ENCODE measurements at places on chromosomes 6 and 20.

- no peak for DNase-seq
Observed at GRCh38 chr6:22726966-22727365, 157.6 kb downstream of the HDGFL1 start.

DNA sequence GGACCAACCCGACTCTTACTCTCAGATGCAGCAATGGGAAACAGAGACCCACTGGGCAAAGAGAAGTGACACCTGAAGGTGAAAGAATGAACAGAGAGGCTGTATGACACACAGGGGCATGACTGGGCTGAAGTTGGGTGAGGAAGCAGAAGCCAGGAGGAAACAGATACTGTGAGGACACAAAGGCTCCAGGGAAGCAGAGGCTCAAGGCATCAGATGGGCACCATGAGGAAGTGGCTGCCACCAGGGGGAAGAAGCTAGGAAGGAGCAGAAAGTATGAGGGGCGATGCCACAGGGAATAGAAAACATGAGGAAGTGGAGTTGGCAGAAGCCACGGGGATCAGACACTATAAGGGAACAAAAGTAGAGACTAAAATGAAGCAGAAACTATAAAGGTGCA is 30.9 kb upstream of the OCSTAMP start:
- DNase-seq, result no peak

DNA sequence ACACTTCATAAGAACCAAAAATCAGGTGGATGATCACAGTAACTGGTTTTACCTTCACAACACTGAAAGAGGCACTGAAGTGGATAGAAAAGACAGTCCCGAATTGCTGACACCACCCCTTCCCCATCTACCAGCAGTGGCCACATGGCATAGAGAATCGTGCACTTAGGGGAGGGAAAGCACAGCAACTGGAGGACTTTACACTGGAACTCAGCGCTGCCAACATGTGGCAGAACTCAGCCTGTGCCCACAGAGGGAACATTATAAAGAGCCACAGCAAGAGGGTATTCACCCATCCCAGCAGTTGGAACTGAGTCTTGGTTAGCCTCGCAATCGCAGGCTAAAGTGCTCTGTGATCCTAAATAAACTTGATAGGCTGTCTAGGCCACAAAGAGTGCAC is 6.5 kb upstream of the KIAA1586 start:
- no peak for DNase-seq

DNA sequence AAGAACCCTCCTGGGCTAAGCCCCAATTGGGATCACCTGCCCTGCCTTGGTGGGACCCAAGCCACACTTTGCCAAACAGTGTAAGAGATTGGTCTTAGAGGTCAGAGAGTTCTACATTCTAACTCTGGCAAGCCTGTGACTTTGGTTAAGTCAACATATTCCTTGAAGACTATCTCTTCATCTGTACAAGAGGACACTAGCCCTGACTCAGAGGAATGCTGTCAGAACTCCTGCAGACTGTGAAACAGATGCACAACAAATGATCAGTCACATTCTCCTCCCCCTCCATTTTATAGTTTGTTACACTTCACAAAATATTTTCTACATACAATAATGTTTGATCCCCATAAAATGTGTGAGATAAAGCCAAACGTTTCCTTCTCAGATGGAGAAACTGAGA is 91.7 kb upstream of the EPB41L1 start:
- no peak for DNase-seq

- no peak for DNase-seq
Observed at GRCh38 chr6:125943528-125944433, 12.8 kb upstream of the HINT3 start.

DNA sequence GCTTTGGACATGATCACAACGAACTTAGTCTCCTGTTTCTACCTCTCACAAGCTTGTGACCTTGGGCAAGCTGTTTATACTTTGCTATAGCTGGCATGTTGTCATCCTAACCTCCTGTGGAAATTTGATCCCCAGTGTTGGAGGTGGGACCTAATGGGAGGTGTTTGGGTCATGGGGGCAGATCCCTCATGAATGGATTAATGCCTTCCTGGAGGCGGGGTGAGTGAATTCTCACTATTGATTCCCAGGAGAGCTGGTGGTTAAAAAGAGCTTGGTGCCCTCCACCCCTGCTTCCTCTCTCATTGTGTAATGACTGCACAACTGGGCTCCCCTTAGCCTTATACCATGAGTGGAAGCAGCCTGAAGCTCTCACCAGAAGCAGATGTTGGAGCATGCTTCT is 228.9 kb downstream of the HIVEP2 start:
- DNase-seq, result no peak

DNA sequence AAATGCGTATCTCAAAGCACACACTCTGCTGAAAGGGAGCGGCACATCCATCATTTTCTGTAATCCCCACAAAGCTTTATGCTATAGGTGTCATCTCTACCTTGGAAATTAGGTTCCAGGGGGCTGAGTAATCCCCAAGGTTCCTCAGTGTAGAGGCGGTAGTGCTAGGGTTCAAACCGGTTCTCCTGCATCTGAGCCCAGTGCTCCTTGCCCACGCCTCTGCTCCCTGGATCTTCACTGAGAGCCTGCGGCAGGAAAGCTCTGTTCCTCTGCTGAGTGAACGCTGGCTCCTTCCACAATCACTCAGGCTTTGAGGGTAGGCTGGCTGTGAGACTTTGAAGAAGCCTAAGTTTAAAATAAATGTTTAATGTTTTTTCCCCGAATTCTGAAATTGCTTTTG is 24.9 kb downstream of the SLC22A23 start:
- no peak for DNase-seq

DNA sequence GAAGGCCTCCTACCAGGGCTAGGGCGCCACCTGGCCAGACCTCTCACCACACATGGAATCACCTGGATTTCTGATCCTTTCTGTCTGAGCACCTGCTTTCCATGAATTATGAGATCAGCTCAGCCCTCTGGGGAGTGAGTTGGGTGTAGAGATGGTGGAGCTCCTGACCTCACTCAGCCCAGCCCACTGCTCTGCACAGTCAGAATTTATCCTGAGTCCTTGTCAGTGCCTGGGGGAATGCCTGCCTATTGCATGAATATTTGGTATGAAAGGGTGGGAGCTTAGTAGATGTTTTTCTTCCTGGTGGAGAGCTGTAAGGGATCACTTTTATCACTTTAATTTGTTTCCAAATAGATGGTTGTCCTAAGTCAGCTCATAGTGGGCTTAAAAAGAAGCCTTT is 47.5 kb downstream of the DTD1 start:
- no peak for DNase-seq

DNA sequence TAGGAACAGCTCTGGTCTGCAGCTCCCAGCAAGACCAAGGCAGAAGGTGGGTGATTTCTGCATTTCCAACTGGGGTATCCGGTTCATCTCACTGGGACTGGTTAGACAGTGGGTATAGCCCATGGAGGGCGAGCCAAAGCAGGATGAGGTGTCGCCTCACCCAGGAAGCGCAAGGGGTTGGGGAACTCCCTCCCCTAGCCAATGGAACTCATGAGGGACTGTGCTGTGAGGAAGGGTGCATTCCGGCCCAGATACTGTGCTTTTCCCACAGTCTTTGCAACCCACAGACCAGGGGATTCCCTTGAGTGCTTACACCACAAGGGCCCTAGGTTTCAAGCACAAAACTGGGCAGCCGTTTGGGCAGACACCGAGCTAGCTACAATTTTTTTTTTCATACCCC is 21.8 kb downstream of the HDDC2 start:
- DNase-seq, result no peak

- peak; percentile 75 for DNase-seq
Observed at GRCh38 chr20:32358883-32359632, 927 bp downstream of the ASXL1 start.

DNA sequence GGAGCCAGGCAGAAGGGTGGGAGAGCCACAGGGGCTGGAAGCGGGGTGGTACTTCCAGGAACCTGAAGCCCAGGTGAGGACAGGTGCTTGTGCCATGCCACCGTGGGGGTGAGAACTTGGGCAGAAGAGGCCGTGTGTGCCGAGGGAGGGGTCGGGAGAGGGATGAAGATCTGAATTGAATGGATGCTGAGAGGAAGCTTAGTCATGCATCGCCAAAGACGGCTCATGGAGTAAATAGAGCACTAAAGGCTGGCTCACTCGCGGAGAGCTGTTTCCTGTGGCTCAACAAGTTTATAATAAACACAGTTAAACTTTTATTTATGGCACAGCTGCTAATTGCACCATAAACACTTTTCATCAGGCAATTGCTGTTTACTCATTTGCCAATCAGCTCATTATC is 21.7 kb upstream of the MYT1 start:
- DNase-seq, result peak; percentile 40

DNA sequence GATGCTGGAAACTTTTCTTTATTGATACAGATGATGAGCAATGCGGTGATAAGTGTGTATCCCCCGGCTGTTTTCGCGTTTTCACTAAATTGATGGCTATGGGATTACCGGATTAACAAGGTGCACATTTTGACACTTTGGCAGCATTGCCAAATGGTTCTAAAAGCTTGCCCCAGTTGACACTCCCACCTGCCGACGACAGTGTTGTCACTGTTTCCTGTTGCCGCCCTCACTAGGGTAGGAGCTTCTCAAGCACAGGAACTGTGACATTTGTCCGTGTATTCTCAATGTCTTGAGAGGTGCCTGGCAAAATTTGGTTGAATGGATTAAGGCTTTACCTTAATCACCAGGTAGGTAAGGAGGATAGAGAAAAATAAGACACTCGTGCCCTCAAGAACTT is 9.8 kb upstream of the MAPK13 start:
- no peak for DNase-seq

- no peak for DNase-seq
Observed at GRCh38 chr6:39530201-39530759, 194.9 kb downstream of the KIF6 start.

DNA sequence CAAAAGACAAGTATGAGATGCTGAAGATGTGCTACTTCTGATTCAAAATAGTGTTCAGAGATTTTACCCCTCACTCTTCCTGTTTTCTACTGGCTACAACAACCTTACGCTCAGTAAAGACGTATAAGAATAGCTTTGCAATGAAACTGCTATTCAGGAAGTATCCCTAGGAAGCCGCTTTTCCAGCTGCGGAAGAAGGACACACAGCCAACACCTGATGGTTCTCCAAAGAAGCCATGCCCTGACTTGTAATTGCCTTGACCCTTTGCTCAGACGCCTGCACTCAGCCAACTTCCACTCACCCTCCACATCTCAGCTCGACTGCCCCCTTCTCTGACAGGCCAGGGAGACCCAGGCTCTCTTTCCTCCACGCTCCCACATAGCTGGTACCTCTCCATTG is 111.6 kb downstream of the DTNBP1 start:
- DNase-seq, result no peak

GRCh38 chr20:14612391-14612790 is 275.0 kb upstream of the FLRT3 start:
- DNase-seq, result no peak

DNA sequence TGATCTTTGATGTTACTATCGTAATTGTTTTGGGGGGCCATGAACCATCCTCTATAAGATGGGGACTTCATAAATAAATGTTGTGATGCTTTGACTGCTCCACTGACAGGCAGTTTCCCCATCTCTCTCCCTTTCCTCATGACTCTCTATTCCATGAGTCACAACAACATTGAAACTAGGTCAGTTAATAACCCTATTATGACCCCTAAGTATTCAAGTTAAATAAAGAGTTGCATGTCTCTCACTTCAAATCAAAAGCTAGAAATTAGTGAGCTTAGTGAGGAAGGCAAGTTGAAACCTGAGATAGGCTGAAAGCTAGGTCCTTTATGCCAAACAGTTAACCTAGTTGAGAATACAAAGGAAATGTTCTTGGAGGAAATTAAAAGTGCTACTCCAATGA is 491.0 kb downstream of the HAO1 start:
- DNase-seq, result no peak

- no peak for DNase-seq
Observed at GRCh38 chr20:32896521-32897280, 38.0 kb downstream of the EFCAB8 start.

DNA sequence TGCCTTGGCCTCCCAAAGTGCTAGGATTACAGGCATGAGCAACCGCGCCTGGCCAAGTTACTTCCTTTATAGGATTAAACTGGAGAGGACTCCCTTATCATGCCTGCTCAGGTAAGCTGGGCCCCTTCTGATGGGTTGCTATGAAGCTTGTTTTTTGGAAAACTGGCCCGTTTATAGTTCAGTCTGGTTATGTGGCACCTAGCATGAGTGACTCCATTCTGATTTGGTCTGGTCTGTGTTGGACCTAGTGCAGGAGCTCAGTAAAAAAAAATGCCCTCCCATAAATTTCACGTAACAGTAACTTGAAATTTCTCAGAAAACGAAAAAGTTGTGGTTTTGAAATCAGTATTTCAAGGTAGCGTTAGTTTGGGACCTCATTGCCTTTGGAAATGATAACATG is 448.4 kb downstream of the HACE1 start:
- no peak for DNase-seq

DNA sequence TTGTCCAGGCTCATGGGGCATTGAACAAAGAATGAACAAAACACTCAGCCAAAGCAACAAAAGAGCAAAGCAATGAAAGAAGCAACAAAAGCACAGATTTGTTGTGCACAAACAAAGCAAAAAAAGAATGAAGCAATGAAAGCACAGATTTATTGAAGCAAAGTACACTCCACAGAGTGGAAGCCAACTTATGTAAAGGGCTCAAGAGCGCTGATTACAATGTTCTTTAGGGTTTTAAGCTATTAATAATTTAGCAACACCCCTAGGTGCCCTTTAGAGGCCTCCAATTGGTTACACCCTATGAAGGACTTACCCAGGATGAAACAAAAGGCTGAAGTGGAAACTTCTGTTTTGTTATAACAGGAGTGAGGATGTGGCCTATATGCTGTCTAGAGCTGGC is 179.2 kb upstream of the PROKR2 start:
- DNase-seq, result no peak

GRCh38 chr20:49482621-49483017 is at the start of gene KCNB1:
TSS of gene KCNB1 (minus strand) at chr20:49482668. CDS start at chr20:49482480, 188 bp downstream.
- peak; percentile 96 for DNase-seq

- no peak for DNase-seq
Observed at GRCh38 chr6:87501809-87502572, 29.2 kb downstream of the SLC35A1 start.

- DNase-seq, result no peak
Observed at GRCh38 chr6:93580446-93580845, 161.1 kb upstream of the EPHA7 start.

DNA sequence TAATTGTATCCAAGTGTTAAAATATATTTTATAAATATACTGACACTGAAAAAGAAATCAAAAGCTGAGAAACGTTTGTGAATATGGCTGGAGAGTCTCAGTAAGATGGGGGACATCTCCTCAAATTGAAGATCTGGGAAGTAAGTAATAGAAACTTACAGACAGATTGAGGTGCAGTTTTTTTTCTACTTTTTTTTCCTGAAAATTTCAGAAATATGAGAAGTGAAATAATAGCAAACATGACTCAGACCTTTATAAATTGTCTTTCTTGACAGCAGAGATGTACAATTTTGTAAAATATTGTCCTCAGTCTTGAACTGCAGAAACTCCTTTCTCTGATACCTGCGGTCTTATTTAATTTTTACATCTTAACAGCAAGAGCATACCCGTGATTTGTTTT is 347.1 kb downstream of the UTRN start:
- DNase-seq, result no peak

GRCh38 chr20:6439737-6440442 is 317.1 kb upstream of the FERMT1 start:
- no peak for DNase-seq

- peak; percentile 57 for DNase-seq
Observed at GRCh38 chr20:49484180-49485140, 2.0 kb upstream of the KCNB1 start.
